ENCODE measurements at places on chromosomes 5 and 9.

GRCh38 chr9:97848215-97848479, 4.9 kb upstream of the FOXE1 start:
- no peak for DNase-seq

GRCh38 chr9:122183501-122183900, 23.8 kb downstream of the MORN5 start:
- no peak for DNase-seq

DNA sequence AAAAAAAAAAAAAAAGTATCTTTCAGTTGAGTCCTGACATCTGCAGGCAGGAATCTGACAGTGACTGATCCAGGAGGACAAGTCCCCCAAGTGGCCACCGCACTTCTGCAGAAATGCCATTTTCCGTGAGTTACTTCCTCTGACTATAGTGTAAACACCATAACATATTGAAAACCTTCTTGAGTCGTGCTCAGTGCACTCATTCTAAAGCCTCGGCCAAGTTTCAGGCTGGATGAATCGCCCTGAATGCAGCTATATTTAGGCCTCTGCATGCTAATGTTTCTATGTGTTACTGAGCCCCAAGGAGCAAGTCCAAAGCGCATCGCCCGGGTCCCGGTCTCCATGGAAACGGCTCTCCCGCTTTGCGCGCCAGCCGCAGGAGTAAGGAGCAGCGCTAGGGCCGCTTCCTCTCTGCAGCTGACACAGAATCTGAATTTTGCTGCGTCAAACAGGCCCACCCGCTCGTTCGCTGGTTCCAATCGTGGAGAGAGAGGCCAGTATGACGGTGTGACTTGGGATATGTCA, 335.4 kb downstream of the MSX2 start:
- no peak for DNase-seq

DNA sequence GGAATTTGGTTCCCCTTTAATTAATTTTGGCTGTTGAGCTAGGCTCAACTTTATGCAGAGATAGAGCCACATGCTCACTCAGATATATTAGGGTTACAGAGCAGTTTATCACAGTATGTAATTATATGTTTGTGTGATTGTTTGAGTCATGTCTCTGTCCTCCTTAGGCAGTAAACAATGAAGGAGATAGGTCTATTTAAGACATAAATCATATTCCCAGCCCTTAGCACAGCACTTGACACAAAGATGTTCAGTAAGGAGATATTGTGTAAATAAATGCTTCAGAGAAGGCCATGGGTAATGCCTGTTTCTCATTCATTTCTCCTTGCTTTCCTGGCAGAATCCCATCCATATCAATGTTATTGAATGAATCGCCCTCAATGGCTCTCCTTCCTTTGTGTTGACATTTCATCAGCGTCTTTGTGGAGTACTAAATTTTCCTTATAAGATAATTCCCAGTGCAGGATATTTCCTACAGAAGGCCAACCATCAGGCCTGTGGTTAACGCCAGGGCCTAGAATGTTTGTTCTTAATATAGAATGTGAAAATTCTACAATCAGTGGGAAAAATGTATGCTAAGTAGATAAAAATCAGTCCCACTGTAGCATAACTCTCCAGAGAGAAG, 408.0 kb downstream of the EBF1 start:
- DNase-seq: no peak

- DNase-seq: no peak
Measured at GRCh38 chr5:114243281-114243971, 118.4 kb upstream of the KCNN2 start.

- DNase-seq: no peak
Measured at GRCh38 chr5:78300464-78301045, 6.1 kb upstream of the AP3B1 start.

DNA sequence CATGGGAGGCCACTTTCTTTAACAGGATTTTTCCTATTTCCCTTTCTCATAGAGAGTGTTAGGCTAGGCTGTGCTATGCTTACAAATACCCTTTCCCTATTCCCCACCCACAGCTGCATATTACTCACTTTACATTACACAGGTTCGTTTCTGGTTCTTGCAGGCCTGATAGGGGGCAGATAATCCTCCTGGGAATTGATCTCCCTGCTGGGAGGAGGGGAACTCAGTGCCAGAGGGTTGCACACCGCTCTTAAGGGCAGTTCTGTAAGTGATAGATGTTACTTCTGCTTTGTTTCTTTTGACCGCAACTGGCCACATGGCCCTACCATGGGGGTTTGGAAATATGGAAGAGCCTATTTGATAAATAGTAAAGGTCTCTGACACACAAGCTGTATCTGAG, 54.0 kb upstream of the NTRK2 start:
- no peak for DNase-seq

- DNase-seq: no peak
Measured at GRCh38 chr9:135788576-135789300, 86.8 kb downstream of the KCNT1 start.

DNA sequence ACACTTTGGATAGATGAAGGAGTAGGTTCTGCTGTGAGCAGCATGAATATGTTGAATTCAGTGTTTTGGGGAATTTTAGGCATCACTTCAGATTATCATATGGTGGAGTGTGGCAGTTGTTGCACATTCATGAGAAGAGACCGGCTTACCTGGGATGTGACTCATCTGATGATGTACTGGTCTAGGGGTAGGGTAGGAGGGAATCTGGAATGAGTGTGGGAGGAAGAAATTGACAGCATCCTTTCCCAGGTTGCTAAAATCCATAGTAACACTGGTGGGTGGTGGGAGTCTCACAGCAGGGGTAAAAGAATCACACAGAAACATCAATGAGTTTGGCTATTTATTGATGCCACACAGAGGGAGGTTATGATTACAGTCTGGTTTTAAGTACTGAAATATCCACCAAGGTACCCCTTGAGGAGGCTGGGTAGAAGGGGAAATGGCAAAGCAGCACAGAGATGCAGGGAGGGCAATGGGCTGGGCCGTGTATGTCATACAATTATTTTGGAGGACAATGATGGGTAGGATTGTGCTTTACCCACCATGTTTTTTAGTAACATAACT, 82.5 kb downstream of the TARS1 start:
- no peak for DNase-seq

- DNase-seq: no peak
Measured at GRCh38 chr9:111588846-111589245, 10.6 kb downstream of the PTGR1 start.

GRCh38 chr5:172648755-172649154, 7.7 kb downstream of the NEURL1B start:
- no peak for DNase-seq

GRCh38 chr5:138032028-138032571, 779 bp downstream of the FAM13B start:
- peak; percentile 64 for DNase-seq

GRCh38 chr9:121610638-121610953, 40.8 kb upstream of the DAB2IP start:
- DNase-seq: no peak

DNA sequence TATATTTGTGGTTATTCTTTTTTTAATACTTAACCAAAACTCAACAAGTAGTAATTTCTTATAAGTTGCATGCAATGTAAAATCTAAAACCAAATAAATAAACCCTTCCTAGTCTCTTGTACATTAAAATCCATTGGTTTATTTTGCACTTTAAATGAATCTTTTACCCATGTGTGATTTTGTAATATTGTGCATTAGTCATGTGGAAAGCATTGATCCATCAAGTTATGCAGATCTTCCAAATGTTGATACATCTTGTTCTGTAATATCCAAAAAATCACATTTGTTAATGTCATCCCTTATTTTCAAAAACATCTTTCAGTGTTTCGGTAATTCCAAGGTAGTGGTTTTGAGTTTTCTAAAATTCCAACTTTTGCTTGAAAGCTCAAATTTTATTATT, 63.3 kb downstream of the CWC27 start:
- DNase-seq: no peak

DNA sequence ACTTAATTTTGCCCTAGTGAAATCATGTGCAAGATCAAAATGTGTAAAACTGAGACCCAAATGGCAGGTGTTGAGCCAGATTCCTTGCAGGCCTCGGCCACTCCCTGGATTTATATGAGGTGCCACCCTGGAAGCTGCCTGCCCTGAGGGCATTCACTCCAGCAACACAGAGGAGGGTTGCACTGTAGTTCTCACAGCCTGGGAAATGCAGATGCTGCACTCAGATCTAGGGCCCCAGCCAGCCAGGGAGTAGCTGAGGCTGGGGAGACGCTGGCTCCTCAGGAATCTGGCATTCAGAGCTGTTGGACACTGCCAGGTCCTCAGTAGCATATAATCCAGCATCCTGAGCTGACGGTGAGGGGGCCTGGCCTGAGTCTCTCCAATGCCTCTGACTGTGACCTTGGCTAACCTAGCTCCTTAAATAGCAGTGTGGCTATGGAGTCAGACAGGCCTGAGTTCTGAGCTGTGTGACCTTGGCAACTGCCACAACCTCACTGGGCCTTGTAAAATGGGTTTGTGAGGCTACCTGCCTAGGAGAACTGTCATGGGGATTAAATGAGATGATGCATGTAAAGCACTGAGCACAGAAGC, 8.7 kb downstream of the KCNMB1 start:
- DNase-seq: no peak

DNA sequence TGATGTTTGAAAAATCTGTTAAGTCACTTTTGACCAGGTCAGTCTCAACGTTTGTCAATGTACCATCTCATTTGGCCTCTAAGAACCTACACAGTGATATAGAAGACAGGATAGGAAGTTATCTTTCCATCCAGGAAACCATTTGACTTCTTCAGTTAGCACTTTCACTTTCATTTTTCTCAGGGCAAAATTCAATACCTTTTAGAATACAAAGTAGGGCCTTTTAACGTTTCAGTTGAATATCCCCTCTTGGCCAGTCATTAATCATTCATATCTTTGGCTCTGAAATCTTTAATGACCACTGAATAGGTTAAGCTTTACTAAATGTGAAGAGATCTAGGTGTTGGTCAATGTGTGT, 101.1 kb upstream of the GNAQ start:
- no peak for DNase-seq

- no peak for DNase-seq
Measured at GRCh38 chr5:168019143-168019542, 272.3 kb upstream of the WWC1 start.

DNA sequence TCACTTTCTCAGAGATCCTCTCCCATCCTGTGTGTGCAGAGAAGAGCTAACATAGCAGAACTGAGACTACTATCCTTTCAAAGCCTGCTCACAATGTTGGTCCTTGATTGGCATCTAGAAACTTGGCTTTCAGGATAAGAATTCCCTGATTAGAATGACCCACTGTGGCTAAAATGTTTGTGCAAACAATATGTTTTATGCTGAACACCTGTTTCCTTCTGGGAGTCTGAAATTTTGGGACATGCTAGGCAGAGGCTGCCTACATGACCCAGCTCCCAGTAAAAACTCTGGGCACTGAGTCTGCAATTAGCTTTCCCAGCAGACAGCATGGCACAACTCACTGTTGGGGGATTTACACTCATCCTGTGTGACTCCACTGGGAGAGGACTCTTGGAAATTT, 78.9 kb downstream of the CFAP95 start:
- no peak for DNase-seq

GRCh38 chr5:173513521-173513991, 102.9 kb downstream of the BOD1 start:
- DNase-seq: no peak

DNA sequence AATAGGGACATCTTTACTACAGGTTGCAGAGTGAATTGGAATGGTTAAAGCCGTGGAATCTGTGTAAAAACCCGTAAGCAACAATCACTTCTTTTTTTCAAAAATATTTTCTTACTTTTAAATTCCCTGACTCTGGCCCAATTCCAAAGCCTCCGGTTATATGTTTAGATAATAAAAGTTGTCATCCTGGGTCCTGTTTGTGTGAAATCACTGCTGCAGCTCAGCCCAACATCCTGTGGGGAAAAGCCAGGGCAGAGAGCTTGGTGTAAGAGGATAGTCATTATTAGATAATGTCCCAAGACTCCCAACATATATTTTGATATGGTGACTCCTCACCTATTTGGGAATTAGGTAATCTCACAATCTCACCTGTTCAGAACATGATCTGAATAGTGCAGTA, 586.0 kb upstream of the BRINP1 start:
- DNase-seq: no peak

GRCh38 chr5:134048864-134049263, 44.1 kb upstream of the VDAC1 start:
- no peak for DNase-seq

GRCh38 chr5:89583534-89583933, 700.5 kb upstream of the MEF2C start:
- DNase-seq: no peak

- DNase-seq: no peak
Measured at GRCh38 chr9:121252104-121252851, 15.7 kb upstream of the GSN start.

- no peak for DNase-seq
Measured at GRCh38 chr5:16913187-16914107, 22.6 kb downstream of the MYO10 start.

DNA sequence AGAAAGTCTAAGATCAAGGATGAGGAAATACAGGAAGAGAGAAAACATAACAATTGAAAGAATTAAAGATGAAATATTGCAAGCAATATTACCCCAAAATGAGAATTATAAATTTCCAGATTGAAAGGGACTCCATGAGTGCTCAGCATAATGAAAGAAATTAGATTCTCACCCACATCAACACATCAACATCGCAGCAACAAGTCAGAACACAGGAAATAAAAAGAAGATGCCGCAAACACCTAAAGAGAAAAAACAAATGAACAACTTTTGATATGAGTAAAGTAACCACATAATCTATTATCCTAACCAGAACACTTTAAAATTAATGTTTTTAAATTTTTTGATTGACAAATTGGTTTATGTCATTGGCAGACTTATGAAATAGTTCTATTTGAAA, 318.3 kb upstream of the PTGER4 start:
- no peak for DNase-seq

- DNase-seq: no peak
Measured at GRCh38 chr5:123811831-123812230, 299.9 kb downstream of the CSNK1G3 start.

GRCh38 chr5:179378441-179379271, 33.4 kb upstream of the ADAMTS2 start:
- DNase-seq: peak; percentile 30

- DNase-seq: no peak
Measured at GRCh38 chr5:153641183-153641688, 150.8 kb downstream of the GRIA1 start.

- peak; percentile 7 for DNase-seq
Measured at GRCh38 chr5:102450313-102450990, 48.3 kb downstream of the SLCO6A1 start.

- no peak for DNase-seq
Measured at GRCh38 chr9:113955076-113955752, 79.1 kb downstream of the ZNF618 start.

- DNase-seq: no peak
Measured at GRCh38 chr5:180171568-180172094, 37.4 kb downstream of the RASGEF1C start.

- DNase-seq: no peak
Measured at GRCh38 chr9:13615660-13616490, 336.4 kb upstream of the MPDZ start.
